ENCODE measurements at places on chromosomes 7 and 10.

- DNase-seq, result no peak
Observed at GRCh38 chr10:130769146-130770017, 542.1 kb downstream of the TCERG1L start.

DNA sequence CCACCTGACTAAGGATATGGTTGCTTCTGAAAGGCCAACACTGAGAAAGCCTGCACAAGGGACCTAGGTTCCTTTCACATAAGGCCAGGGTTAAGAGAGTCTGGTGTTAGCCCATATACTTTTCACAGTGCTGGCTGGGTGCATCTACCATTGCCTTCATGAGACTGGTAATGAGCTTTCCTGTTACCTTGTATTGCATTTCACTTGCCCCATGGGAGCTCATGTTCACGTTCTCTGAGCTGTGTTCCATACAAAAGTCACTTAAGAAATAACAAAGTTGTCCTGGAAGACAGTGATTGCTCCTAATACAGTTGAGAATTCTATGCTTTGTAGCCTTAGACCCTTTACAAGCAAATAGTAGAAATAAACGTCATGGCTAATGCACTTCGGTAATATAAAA lies 337.8 kb upstream of the TEX47 start:
- no peak for DNase-seq

GRCh38 chr10:98429320-98430072 lies 14.5 kb upstream of the PYROXD2 start:
- no peak for DNase-seq

- DNase-seq, result no peak
Observed at GRCh38 chr10:45624724-45625123, 47.8 kb downstream of the ZFAND4 start.
